Urothelium cell line (cell line): ENCODE measurements at places on chromosomes 5 and 9.

DNA sequence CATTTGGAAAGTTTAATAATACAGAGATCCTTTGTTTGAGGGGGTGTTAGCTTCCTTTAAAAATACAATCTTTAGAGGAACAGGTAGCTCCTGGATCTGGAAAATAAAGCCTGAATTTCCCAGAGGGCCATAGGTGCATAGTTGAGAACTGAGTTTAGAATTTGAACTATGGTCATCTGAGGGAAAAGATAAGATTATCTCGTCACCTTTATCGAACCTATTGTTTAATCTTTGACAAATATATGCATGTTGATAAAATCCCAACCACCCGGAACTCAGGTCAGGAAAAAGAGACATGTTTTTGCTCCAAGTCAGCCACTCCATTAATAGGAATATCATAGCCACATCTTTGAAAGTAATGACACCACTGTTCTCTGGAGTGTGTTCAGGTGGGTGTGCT, 91.7 kb upstream of the FAM169A start:
- no peak for DNase-seq

DNA sequence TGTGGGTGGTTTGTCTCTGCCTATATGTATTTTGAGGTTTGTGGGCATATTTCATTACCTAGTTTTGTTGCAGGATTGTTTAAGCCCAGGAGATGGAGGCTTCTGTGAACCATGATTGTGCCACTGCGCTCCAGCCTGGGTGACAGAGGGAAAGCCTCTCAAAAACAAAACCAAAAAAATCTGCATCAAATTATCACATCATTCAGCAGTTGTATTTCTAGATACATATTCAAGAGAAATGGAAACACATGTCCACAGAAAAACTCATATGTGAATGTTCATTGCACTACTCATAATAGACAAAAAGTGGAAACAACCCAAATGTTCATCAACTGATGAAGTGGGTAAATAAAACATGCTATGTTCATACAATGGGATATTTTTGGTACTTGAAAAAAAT, 29.9 kb downstream of the HSPA4 start:
- DNase-seq, result no peak

DNA sequence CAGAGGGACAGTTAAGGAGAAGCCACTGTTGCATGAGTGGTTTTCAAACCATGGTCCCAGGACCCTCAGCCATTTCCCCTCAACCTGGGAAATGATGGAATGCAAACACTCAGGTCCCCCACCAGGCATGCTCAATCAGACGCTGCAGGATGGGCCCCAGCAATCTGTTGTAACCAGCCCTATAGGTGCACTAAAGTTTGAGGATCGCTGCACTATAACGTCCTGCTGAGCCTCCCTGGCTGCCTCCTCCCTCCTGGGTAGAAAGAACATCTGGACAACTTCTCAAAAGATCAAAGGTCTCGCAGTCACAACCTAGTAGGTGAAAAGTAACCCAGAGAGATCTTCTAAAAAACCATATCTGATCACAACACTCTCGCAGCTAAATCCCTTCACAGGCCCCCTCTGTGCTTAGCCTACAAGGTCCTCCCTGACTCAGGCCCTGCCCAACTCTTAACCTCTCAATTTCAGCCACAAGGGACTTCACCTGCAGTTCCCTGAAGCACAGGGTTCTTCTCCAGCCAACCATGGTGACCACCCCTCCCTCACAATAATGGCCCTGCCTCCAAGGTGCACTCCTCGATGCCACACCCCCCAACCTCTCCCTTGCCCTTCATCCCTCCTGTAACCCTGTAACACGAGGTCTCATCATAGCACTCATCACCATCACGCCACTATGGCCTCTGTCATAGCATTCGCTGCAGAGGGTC, 3.5 kb downstream of the SHB start:
- no peak for DNase-seq

GRCh38 chr5:163531272-163531671, 25.9 kb downstream of the MAT2B start:
- no peak for DNase-seq

DNA sequence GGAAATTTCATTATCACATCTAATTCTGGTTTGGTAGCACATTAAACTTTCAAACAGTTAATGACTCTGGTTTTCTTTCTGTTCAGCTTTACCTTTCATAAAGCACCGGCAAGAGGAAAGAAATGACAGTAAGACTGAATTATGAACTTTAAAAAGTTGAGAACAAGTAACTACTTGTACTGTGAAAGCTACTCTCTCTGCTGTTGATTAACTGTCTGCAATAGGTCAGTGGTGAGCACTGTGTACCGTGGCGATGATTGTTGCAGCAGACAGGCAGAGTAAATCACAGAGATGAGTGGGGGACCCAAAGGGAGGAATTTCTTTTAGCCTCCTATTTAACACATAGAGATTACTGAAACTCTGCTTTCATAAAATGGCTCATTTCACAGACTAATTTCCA, 74.0 kb upstream of the MEF2C start:
- no peak for DNase-seq

GRCh38 chr5:25754895-25755294, 1110.1 kb upstream of the CDH10 start:
- DNase-seq, result no peak

DNA sequence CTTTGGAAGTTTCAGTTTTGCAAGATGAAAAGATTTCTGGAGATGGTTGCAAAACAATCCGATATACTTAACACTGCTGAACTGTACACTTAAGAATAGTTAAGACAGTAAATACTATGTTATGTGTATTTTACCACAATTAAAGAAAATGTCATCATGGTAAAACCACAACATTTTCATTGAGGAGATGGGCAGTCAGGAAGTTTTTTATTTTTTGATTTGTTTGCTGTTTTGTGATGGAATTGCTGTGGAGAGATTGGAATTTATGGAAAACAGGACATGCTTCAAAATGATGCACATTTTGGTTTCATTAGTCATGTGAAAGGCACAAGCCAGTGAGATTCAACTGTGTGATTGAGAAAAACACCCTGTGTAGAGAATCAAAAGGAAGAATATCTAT, 90.5 kb upstream of the AGXT2 start:
- peak; percentile 44 for DNase-seq

DNA sequence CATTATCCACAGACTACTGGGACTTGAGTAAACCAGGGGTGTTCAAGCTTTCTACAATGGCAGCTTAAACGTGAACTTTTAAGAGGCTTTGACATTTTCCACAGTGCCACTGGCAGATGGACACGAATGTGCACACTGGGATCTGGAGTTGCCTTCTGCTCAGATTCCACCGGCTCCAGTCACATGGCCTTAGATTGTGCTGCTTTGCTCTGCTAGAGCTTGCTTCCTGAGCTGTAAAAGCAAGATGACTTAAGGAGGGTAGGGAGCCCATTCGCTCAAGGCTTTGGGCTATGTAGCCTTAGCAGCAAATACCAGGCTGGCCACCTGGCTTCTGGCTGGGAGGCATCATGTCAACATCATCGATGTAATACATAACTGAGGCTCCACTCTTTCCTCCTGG, 436.9 kb downstream of the MED10 start:
- no peak for DNase-seq

- DNase-seq, result peak; percentile 11
Measured at GRCh38 chr5:116970318-116970717, 395.7 kb upstream of the SEMA6A start.
